ENCODE measurements at places on chromosomes 16 and 17.

DNA sequence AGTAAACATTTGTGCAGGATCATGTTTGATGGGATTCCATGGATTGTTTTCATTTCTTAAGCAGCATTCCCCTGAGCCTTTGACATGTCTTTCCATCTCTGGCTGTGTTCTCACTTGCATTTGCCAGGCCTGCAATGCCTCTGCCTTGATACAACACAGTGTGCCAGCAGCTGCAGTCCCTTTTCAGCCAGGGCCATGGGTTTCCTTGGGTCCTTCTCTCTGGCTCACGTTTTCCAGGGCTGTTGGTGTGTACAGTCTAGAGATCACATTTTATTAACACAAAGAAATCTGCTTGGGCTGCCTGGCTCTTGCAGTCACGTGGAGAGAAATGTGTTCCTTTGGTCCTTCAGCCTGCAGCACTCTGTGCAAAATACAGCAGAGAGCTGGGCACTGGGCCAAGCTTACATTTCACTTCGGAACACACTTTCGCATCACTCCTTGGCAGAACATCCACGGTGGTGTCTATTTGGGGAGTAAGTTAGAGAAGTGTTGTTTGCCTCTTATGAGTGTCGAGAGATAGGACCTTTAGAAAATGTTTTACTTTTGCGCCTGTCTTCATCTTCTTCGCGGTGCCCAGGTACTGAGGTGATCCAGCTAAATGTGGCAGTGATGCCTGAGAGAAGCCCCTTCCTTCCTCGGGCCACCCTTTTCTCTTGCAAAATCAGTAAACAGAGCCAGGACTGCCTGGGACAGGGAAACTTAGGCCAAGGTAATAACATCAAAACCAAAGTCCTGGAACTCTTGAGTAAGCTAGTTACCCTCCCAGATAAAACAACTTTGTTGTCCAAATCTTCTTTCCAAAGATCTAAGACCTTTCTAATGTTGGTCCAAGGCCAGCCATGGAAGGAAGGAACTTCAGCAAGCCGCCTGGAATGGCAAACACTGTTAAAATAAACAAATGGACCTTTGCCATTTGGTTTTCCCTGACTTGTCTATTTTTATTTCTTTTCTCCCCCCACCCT lies 20.9 kb downstream of the HLF start:
- peak; percentile 94 for DNase-seq

DNA sequence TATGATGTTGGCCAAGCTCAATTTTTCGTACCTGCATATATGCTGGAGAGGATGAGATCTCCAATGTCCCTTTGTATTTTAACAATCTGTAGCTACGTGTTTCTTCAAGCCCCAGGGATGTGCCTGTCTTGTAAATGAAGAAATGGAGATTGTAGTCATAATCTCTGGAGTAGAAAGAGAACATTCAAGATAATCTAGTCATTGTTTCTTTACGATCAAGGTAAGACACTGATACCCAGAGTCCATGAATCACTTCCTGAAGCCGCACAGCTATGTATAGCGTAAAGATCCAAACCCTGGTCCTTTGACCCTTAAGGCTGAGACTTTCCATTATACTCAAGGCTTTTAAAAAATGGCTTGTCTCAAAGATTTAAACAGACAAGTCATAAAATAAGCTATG lies 205.5 kb downstream of the HS3ST3B1 start:
- DNase-seq: no peak

GRCh38 chr17:70344386-70345060 lies 175.2 kb downstream of the KCNJ2 start:
- DNase-seq: no peak

DNA sequence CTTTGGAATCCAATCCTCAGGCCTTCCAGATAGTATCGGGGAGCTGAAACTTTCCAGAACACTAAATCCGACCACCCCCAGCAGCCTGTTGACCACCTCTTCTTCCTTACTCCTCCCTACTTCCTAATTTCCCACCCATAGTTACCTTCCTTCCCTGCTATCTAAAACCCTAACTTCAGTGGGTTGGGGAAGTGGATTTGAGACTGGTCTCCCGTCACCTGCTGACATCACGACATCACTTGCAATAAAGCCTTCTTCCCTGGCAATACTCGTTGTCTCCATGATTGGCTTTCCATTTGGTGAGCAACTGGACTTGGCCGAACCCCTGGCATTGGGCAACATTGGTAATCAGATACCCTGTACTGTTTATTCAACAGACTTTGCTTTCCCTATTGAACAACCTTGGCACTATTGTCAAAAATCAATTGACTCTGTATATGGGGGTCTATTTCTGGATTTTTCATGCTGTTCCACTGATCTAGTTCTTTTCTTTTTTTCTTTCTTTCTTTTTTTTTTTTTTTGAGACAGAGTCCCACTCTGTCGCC lies 11.8 kb upstream of the FOXK2 start:
- no peak for DNase-seq

DNA sequence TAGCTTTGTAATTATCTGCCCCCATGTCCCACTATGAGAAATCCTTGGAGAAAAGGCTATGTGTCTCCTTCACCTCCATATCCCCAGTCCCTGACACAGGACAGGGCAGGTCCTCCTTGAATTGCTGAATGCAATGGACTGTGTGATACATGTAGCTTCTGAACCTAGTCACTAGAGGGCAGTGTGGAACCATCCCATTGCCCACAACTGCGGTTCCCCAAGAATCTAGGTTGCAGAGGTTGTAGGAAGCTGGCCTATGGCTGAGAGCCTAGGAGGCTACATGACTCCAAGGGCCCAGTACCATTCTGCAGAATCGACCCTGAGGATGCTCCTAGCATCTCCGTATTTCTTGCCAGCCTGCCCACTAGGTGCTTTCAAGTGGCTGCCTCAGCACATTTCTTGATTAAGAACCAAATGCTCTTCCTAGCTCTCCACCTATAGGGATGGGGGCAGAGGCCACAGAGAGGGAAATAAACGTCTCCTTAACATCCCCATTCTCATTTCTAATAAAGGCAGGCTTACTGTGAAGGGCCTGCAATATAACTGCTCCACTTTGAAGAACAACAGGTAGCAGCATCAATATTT lies 394.0 kb downstream of the CA10 start:
- peak; percentile 49 for DNase-seq

- DNase-seq: no peak
These were observed 472.1 kb downstream of the RBFOX1 start for GRCh38 chr16:7804635-7805195.

GRCh38 chr17:73874008-73874720 lies 229.9 kb upstream of the SDK2 start:
- DNase-seq: no peak

GRCh38 chr16:89096768-89097391 lies 3.2 kb downstream of the ACSF3 start:
- no peak for DNase-seq

- DNase-seq: no peak
These were observed 39.6 kb upstream of the NAT9 start for GRCh38 chr17:74815550-74816370.

DNA sequence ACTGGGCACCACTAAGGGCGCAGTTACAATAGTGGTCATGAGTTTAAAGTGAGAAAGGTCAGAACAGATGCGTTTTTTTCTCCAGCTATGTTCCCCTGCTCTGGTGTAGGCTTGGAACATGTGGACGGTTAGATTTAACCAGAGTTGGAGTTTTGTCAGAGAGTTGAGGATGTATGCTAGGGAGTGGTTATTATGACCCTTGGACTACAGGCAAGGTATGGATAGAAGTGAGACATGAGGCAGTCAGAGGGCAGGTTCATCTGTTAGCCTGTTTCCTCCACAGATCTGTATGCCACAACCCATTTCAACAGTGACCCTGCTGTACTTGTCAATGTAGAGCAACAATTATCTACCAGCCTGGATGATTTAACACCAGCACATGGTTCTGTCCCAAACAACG lies 22.6 kb downstream of the TPPP3 start:
- no peak for DNase-seq
